ENCODE measurements at places on chromosomes 6 and 20. TPM values are rescaled to one million over a fixed set of nuclear protein-coding genes. Genes with fewer than 3 reads are reported as not detected.
A peak's percentile ranks its signal among the peaks of the same experiment; 100 is the strongest.

- no peak for DNase-seq
These were observed 168.4 kb upstream of the TNFAIP3 start for GRCh38 chr6:137698636-137699030.

- DNase-seq, result peak; percentile 27
These were observed 48.8 kb downstream of the TRDN start for GRCh38 chr6:123587838-123588545.

DNA sequence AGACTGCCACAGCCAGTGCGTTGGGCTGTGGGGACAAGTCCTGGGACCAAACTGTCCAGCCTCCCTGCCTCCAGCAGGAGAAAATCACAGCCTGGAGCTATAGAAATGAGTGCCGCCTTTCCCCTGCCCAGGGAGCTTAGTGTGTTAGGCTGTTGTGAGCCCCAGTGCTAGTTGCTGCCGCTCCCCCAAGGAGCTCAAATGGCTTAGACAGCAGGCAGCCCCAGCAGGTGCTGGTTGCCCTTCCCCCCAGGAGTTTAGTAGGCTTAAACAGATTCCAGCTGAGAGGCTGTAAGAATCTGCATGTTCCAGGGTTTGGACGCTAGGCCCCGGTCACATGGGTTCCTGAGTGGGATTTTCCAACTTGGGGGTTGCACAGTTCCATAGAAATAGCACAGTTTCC, 27.2 kb upstream of the HMGN3 start:
- no peak for DNase-seq

- DNase-seq, result no peak
These were observed 54.3 kb downstream of the SLC23A2 start for GRCh38 chr20:4946986-4947385.

Gene HLA-DMB
- total RNA-seq, result 1.7 TPM
